AG09319 (cell line): ENCODE measurements at places on chromosomes 12 and 14.

- DNase-seq: no peak
These were observed 349.2 kb downstream of the BCAT1 start for GRCh38 chr12:24599736-24600135.

- no peak for DNase-seq
These were observed 160.5 kb upstream of the DIO3 start for GRCh38 chr14:101400830-101401229.

GRCh38 chr12:47963340-47964040 is at the start of gene TMEM106C:
TSS of gene TMEM106C (plus strand) at chr12:47963596. CDS start at chr12:47964237, 641 bp downstream.
- peak; percentile 67 for DNase-seq

GRCh38 chr12:12202747-12203146 is 64.1 kb downstream of the LRP6 start:
- DNase-seq: no peak

DNA sequence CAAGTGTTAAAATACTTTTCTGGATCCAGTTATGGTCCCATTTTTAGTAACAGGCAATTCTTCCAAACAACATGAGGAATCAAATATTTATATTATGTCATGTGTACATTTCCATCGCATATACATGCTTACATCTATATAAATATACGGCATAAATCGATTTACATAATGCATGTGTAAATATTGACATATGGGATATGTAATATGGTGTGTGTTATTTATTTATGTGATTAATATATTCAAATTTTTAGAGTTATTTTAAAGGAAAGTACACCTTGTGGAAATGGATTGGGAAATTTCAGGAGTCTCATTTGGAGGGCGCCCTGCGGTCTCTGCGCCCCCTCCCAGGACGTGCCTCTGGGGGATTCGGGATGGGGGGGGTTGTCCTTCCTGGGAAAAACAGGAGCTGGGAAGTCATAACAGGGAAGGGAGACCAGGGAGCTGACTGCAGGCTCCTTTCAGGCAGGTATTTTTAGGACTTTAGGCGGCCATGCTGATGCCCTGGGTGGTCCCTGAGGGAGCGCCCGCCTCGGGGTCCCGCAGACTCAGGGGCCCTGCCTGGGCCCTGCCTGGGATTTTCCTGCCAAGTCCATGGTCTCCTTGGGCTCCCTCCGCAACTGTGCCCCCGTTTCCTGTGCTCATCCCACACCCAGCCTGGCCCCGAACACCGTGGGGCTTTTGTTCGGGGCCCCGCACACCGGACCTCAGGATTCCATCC is 82.7 kb upstream of the SFSWAP start:
- DNase-seq: no peak

DNA sequence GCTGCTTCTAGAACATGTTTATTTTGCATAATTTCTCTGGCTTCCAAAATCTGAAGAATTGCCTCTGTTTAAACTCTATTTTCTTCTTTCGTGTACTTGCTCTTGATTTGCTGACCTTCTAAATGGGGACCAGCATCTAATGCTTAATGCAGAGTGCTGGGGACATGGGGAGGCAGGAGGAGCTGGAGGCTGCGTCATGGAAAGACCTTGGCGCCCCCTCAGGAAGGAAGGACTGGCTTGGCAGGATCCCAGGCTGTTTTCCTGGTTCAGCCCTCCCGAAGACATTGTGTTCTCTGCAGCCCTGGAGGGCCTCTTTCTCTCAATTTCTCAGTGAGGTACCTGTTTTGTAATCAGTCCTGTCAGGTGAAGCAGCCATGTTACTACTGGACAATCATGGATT is 5.5 kb downstream of the PRKCH start:
- DNase-seq: no peak

DNA sequence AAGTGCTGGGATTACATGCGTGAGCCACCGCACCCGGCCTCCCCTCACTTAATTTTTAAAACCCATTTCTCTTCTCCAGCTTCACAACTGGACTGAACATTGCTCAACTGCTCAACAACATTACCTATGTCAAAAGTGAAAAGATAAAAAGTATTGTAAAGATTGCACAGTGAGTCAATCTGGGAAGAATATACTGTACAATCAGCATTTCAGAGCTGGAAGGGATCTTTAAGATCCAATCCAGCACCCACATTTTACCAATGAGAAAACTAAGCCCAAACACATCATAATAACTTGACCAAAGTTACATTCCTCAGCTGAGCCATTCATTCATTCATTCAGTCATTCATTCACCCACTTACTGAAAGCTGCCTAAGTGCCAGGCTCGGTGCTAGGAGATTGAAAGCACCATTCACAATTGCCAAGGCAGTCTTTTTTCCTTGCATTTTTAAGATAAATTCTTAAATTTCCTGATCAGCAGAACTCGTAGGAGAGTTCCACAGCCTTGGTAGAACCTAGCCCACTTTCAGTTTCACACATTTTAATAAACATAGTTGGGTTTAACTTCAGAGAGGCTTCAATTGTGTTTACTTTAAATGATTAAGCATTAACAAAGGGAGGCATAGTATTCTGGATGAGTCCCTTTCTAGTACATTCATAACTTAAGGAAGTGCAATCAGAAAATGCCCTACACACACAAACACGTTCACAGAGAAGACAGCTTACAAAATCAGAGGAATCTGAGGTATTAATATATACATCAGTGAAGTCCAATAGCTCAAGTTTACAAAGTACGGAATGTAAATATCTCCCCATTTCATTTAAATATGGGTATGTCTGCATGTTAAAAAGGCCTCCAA is 3.0 kb downstream of the GALNT4 start:
- no peak for DNase-seq

DNA sequence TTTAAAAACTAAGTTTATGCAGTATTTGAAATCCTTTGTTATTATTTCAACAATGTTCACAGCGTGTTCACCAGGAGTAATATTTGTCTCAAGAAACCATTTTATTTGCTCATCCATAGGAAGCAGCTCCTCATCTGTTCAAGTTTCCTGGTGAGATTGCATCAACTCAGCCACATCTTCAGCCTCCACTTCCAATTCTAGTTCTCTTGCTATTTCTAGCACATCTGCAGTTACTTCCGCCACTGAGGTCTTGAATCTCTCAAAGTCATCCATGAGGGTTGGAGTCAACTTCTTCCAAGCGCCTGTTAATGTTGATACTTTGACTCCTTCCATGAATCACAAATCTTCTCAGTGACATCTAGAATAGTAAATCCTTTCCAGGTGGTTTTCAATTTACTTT is 18.0 kb downstream of the CLEC9A start:
- DNase-seq: no peak

DNA sequence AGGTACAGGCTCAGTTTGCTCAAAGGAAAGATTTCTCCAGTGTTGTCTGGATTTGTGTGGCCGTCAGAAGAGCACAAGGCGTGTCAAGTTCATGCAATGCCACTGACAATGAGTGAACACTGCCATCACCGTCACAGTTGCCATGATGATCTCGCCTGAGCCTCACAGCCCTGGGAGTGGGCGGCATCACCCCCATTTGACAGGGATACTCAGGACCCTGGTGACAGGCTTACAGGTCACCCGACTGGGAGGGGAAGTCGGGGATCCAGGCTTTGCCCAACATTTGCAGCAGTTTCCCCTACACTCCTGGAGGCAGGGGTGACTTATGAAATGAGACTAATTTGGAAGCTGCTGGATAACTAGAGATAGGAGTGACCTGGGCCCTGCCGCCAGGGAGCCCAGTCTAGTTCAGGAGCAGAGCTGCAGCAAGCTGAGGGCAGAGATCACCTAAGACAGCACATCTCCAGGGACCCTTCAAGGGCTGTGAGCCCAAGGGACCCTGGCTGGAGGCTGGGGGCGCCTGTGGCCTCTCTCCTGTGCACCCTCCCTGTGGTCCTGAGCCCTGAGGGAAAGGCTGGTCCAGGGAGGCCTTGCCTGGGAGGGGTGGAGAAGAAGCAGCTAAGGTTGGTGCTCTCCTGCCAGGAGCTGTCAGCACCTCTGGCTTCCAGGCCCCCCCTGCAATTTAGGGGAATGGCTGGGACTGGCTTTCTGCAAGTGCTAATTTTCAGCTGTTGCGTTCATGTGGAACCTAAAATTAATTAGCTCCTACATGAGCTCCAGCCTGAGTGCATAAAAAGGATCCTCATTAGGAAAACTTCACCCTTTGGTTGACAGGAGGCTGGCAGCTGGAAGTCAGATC is 32.4 kb upstream of the BEGAIN start:
- DNase-seq: no peak

DNA sequence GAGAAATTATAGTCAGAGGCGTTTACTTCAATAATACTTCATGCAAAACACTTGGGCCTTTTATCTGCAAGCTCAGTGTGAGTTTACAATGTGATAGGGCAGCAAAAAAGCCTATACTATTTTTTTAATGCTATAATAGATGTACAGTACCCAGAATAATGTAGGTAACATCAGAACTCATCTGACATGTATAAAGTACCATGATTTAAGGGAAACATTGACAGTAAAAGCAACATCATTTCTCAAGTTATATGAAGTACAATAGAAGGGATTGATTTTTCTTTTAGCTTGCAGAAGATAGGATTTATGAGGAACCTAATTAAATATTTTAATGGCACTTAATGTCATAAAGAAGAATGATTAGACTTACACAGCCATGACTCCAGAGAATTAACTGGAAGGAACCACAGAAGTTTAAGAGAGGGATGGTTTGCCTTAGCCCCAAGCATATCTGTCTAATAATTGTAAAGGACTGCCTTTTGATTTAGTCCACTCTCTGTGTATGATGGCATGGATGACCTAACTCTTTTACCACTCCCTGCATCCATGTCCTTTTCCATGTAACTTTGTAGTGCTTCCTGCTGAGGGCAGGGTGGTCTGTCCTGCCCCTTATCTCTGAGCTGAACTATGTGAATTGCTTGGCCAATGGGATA is 55.9 kb upstream of the MIS18BP1 start:
- no peak for DNase-seq

DNA sequence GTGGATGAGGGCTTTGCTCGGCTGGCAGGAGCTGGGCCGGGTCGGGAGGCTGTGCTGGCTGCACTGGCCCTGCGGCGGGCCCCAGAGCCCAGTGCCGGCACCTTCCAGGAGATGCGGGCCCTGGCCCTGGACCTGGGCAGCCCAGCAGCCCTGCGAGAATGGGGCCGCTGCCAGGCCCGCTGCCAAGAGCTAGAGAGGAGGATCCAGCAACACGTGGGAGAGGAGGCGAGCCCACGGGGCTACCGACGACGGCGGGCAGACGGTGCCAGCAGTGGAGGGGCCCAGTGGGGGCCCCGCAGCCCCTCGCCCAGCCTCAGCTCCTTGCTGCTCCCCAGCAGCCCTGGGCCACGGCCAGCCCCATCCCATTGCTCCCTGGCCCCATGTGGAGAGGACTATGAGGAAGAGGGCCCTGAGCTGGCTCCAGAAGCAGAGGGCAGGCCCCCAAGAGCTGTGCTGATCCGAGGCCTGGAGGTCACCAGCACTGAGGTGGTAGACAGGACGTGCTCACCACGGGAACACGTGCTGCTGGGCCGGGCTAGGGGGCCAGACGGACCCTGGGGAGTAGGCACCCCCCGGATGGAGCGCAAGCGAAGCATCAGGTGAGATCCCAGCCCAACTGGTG is 11.5 kb downstream of the ARHGEF40 start:
- no peak for DNase-seq
